ENCODE measurements at places on chromosomes 7 and 10.

- no peak for DNase-seq
Measured at GRCh38 chr10:98416606-98417388, 1.8 kb upstream of the PYROXD2 start.

- no peak for DNase-seq
Measured at GRCh38 chr10:1454951-1455350, 282.4 kb downstream of the ADARB2 start.

GRCh38 chr7:156305351-156305750 is 335.2 kb upstream of the RNF32 start:
- no peak for DNase-seq

- DNase-seq = peak; percentile 84
Measured at GRCh38 chr10:129993621-129994020, 29.5 kb upstream of the EBF3 start.

- DNase-seq = no peak
Measured at GRCh38 chr10:129023082-129023481, 444.0 kb upstream of the MGMT start.

DNA sequence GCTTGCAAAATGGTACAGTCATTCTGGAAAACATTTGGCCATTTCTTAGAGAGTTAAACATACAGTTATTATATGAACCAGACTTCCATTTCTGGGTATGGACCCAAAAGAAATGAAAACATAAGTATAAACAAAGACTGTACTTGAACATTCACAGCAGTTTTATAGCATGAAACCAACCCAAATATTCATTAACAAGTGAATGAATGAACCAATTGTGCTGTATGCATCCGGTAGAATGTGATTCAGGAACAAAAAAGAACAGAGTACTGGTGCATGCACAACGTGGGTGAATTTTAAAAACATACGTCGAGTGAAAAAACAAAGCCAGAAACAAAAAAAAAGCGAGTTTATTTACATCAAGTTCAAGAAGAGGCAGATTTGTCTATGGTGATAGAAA is 1085.8 kb upstream of the AUTS2 start:
- no peak for DNase-seq

DNA sequence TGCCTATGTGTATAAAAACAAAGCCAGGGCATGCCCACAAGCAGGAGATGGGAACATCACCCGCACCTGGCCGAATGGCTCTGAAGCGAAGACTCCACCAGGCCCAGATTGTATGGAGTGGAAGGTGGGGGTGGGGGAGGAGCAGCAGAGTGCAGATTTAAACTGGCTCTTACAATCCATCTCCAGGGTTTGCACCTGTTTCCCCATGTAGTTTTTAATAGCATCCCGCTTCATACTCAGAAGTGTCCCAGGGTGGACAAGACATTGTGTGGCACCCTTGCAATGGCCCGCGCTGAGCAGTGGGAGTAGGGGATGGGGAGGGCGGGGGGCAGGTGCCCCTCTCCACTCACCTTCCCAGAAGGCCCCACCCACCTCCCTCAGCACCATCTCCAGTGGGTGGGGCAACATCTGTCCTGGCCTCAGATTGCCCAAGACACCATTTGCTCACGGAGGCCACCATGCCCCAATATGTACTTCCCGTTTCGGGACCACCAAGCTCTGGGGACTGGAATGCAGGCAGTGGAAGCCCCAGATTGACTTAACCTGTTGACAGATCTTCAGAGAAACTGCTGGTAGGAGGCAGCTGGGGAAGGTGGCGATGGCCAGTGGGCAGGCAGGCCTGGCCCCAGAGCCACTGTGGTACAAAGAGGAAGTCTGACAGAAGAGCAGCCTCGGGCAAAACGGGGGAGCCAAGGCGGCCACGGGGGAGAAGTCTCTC is 23.0 kb downstream of the VSIR start:
- DNase-seq = no peak

- DNase-seq = no peak
Measured at GRCh38 chr7:147829016-147829415, 761.5 kb upstream of the C7orf33 start.

DNA sequence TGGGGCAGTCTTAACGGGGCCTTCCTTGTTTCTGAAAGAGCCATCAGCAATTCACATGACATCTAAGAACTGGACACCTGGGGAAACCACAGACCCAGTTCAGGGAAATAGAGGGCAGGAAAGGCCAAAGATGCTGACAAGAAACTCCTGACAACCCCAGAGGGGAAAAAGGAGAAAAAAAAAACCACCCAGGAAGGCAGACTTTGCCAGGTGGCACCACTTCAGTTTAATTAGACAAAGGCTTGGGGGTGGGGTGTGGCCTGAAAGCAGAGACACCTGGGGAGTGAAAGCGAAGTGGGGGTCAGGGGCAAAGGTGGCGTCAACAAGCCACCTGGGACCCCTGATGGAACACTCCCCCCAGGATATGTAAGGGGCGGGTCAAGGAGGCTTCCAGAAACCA is 53.6 kb downstream of the RAB11FIP2 start:
- DNase-seq = no peak

DNA sequence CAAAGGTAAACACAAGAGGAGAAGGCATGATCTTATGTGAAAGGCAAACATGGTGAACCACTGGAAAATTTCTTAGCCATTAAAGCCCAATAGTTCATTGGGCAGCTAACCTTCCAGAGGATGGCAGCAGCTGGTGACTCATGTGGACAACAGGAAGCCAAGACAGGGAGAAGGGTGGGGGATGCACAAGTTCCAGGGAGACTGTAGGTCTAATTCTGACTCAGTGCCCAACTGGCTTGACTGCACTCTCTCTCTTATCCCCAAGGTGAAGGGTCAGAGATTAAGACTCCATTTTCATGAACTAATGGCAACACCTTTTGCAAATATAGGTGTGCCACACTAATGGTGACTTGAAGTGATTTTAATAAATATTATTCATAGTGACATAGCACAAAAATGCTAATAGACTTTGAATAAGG is 47.9 kb upstream of the SLC35B4 start:
- peak; percentile 79 for DNase-seq

GRCh38 chr10:121527690-121528089 is 70.6 kb downstream of the FGFR2 start:
- DNase-seq = no peak

DNA sequence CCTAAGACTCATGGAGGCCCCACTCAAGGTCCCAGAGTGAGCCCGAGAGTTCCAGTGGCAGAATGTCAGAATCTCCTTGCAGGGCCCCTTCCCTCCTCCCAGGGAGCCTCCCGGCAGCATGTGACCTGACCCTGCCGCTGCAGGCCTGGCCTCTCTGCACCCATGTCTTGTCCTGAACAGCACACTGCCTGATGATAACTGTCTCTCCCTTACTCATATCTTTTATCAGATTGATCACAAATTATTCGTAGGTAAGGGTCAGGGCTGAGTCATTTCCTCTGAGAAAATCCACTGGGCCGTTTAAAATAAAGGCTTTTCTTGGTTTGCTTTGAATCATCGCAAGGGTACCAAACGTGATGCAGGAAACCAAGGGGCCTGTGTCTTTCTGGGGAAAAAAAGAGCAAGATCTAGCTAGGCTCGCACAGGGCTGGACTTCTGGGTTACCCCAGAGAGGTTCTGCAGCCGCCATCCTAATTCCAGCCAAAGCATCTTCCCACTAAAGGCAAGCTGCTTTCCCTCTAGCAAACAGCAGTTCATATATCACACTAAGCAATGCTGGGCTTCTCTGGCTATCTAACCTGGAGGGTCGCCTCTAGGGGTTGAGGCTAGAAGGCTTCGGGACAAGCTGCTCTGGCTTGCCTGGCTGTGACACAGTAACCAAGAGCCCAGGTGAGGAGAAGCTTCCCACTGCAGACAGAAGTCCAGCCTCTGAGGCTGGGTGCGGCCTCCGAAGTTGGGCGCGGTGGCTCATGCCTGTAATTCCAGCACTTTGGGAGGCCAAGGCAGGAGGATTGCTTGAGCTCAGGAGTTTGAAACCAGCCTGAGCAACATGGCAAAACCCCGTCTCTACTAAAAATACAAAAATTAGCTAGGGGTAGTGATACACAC is 104.9 kb downstream of the SPDYE5 start:
- DNase-seq = peak; percentile 60

GRCh38 chr7:1953199-1954190 is 279.2 kb downstream of the MAD1L1 start:
- DNase-seq = no peak

- DNase-seq = no peak
Measured at GRCh38 chr10:77837925-77838595, 88.5 kb downstream of the DLG5 start.

- DNase-seq = no peak
Measured at GRCh38 chr7:51308696-51309095, 7.9 kb downstream of the COBL start.

- DNase-seq = no peak
Measured at GRCh38 chr10:34628174-34628796, 186.8 kb downstream of the PARD3 start.

DNA sequence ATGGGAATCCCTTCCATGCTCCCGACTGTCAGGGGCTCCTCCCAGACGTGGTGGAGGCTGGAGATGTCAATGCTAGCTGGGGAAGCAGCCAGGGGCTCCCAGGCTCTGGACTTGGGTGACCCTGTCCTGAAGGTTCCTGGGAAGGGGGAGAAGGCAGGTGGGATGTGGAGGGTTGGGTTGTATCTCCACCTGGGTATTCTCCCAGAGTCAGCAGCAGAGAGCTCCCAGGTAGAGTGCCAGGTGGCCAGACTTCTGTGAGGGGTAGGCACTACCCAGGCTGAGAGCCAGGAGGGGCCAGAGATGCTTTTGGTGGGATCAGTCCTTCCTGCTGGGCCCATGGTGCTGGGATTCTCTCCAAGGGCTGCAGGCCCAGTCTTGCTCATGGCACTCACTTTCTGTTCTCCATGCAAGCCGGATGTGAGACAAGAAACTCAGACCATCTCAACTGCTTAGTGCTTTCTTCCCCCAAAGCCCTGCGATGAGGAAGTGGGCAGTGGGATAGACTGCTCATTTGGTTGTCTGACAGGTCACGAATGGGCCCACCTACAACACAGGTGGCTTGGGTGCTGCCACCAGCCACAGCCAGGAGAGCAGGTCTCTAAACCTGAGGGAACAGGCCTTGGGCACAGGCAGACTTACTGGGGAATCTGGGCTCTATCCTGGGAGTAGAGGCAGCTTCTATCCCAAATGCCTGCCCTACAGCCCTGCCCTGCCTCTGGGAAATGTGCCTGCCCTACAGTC is 52.5 kb upstream of the CAMK2B start:
- DNase-seq = no peak

- DNase-seq = peak; percentile 76
Measured at GRCh38 chr7:44145969-44146911, 5.1 kb upstream of the MYL7 start.

- peak; percentile 66 for DNase-seq
Measured at GRCh38 chr7:47580175-47580706, 1.7 kb downstream of the TNS3 start.

- no peak for DNase-seq
Measured at GRCh38 chr10:120505056-120505455, 48.0 kb downstream of the PLPP4 start.

GRCh38 chr7:112283382-112283910 is 77.0 kb downstream of the ZNF277 start:
- DNase-seq = no peak

- DNase-seq = no peak
Measured at GRCh38 chr7:45229156-45229920, 71.7 kb downstream of the RAMP3 start.

DNA sequence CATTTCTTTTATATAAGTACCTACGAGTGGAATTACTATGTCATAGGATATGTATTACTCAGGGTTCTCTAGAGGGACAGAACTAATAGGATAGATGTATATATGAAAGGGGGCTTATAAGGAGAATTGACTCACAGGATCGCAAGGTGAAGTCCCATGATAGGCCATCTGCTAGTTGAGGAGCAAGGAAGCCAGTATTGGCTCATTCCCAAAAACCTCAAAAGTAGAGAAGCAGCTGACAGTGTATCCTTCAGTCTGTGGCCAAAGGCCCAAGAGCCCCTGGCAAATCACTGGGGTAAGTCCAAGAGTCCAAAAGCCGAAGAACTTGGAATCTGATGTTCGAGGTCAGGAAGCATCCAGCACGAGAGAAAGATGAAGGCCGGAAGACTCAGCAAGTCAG is 59.8 kb downstream of the GALNT17 start:
- DNase-seq = no peak

- DNase-seq = no peak
Measured at GRCh38 chr10:68092512-68092911, 16.8 kb upstream of the MYPN start.

- peak; percentile 91 for DNase-seq
Measured at GRCh38 chr7:30750683-30751650, 968 bp upstream of the INMT start.

DNA sequence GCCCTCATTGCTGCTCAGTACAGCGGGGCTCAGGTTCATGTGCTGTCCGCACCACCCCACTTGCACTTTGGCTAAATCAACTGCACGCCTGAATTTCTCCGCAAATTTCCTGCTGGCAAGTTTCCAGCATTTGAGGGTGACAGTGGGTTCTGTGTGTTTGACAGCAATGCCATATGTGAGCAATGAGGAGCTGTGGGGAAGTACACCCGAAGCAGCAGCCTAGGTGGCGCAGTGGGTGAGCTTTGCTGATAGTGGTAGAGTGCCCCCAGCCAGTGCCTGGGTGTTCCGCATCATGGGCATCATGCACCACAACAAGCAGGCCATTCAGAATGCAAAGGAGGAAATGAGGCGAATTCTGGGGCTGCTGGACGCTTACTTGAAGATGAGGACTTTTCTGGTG is 103.9 kb upstream of the POT1 start:
- no peak for DNase-seq

DNA sequence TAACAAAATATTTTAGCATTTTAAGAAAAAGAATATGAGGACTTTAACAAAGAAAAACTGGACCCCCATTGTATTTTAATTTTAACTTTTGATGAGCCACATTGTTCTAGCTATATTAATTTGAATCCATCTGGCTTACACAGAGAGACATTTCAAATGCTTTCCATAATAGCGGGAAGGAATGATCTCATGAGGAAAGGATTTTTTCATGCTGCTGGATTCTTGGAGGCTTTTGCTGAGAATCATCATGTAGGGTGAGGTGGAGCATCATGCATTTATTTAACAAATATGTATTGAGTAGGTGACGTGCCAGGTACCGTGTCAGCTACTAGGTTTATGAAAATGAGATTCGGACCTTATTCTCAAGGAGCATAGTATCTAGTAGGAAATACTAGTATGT is 1006.3 kb downstream of the SORCS1 start:
- DNase-seq = no peak

DNA sequence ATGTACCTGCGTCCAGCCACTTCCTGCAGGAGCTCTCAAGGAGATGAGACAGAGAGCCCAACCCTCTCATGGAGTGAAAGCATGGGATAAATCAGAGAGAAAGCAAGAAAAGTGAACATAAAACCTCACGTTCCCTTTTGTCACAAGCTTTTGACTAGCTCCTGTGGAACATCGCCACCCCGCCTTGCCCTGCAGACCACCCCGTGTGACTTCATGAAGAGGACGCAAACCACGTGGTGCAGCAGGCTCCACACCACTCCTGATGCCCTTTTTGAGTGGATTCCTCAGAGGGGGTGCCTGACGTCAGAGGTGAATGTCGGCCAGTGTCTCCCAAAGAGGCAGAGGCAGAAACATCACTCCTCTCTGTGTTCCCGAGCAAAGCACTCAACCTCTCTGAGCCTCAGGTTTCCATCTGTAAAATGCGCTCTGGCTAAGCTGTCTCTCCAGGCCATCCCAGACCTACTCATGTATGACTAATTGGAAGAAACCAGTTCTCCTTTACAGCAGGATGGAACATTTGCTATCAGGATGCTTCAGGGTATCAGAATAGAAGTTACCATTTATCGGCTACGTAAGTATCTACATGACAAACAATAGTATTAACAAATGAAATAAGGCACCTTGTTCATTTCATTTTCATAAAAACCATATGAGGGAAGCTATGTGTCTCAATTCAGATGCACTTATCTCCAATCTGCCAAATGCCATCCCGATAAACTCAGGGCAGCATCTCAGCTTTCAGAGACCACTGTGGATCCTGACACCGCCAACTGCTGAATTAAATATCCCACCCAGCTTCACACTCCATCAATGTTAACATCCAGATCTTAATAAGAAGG is 5.3 kb downstream of the ZNF488 start:
- DNase-seq = no peak
